ENCODE measurements at places on chromosomes 11 and 22.

- DNase-seq: no peak
These were observed 542 bp downstream of the GCAT start for GRCh38 chr22:37808294-37808657.

DNA sequence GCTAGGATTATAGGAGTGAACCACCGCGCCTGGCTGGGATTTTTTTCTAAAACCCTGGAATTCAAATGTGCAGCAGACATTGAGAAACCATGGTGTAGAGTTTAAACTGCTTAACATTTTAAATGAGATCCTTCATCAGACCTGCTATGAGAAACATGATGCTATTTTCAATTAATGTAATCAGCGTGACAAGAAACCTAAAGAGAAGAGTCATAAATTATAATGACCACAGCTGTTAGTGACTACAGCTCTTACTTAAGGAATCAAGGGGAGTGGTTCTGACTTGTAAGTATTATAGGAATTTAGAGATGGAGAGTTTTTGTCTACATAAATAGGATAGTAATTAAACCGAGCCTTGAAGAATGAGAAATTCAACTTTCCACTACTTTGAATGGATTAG is 170.6 kb downstream of the BARX2 start:
- DNase-seq: no peak

DNA sequence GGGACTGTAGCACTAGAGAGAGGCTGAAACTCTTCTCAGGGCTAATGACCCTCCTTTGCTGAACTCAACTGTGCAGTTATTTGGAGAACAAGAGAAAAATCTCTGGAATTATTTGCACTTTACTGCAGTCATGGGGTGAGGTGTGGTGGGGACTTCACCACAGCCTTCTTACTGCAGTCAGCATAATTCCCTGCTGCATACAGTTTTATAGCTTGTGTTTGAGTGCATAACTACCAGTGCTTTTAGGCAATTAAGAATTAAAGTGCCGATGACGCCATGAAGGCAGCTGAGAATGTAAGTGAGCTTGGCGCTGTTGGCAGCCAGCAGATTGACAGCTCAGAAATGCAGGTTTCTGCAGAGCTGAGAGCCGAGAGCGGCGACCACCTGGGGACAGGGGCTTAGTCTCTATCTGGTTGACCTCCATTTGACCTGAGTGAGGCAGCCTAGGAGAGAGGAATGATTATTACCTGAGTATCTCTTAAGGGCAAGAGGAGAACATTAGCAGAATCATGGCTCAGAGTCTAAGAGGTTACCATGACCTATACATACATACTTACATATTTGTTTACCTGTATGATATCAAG is 830.0 kb downstream of the NTM start:
- DNase-seq: no peak

DNA sequence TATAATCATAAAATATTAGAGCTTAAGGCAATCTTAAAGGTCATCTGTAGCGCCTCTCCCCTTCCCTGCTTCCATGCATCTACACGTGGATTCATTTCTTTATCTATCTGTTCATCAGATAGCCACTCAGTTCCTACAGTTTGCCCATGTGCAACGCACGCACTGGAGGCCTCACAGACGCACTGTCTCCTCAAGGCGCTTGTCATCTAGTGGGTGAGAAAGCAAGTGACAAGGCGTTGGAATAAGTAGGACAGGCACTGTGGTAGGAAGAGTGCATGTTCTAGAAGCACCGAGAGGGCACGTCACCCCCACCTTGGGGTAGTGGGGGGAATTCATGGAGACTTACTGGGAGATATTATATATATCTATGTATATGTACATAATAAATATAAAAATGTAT is 20.8 kb upstream of the JAM3 start:
- DNase-seq: no peak

DNA sequence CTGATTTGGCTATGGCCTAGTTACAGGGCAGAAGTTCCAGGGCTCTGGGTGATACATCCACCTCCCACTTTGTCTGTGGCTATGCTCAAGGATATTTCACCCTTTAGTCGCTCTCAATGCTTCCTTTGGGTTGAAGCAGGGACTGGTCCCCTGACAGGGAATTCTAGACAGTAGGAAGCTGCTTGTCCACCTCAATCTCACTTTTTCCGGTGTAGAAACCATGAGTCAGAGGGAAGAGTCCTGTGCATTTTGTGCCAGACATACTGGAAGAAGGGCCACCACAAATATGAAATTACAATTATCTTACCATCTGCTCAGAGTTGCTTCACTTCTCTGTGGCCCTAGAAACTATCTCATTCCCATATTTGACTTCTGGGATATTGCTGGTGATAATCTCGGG is 413.7 kb upstream of the FAT3 start:
- no peak for DNase-seq

DNA sequence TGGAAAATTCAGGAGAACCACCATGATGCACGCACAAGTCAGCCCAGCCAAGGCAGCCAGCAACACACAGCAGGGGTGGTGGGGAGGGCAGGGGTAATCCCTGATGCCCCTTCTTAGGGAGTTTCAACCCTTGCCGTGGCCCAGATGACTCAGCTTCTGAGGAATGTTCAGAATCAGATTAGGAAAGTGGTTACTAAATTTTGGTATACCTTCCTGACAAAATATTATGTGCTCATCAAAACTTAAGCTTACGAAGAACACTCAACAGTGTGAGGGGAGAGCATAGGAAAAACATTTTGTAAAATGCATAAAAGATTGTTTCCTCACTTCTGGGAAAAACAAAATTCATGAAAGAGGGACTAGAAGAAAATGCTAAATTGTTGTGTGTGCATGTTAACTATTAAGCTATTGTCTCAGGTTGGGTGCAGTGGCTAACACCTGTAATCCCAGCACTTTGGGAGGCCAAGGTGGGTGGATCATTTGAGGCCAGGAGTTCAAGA is 32.1 kb downstream of the SERPIND1 start:
- DNase-seq: no peak

GRCh38 chr11:59501931-59502330 is 1.4 kb upstream of the OR4D11 start:
- DNase-seq: no peak

DNA sequence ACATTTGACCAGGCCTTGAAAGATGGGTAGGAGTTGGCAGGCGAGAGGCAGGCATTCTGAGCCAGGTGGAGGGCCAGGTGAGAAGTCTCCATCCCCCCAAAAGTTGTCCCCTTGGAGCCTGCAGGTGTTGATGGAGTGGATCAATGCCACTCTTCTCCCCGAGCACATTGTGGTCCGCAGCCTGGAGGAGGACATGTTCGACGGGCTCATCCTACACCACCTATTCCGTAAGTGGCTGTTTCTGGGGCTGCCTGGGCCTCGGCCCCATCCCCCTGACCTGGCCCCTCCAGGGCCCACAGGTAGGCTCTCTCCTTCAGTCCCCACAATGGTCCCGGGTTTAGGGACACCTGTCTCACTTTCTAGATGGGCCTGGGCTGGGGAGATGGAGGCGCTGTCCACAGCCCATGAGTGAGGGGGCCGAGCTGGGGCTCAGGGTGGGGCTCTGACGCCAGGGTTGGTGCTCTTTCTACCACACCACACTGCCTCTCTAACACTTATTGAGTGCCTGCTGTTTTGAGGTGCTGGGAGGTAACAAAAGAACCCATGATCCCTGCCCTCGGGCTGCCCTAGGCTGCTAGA is 7.0 kb downstream of the PARVG start:
- DNase-seq: no peak

DNA sequence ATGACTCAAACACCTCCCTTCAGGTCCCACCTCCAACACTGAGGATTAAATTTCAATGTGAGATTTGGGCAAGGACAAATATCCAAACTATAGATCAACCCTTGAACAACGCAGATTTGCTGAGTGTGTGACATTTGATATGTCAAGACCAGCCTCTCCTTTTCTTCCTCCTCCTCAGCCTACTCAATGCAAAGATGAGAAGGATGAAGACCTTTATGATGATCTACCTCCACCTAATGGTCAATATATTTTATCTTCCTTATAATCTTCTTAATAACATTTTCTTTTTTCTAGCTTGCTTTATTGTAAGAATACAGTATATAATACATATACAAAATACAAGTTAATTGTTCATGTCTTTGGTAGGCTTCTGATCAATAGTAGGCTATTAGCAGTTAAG is 67.5 kb upstream of the MPPED2 start:
- DNase-seq: no peak

GRCh38 chr11:14764579-14765527 is 121.2 kb downstream of the PDE3B start:
- DNase-seq: no peak

DNA sequence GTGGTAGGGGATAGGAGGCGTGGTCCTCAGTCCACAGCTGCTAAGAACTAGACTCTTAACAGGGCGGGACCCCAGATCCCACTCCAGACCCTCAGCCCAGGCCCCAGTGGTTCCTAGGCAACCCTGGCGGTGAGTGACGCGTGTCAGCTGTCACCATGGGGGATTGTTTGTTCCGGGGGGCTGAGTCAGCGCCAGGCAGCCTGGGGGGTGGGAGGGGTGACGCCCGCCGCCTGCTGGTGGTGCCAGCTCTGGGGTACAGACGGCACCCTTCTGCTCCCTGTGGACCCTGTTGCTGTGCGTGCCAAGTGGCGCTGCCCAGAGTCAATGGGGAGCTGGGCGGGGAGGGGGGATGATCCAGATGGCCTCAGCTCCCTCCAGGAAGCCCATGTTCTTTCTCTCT is 2.5 kb downstream of the CNIH2 start:
- no peak for DNase-seq

GRCh38 chr11:44811841-44812448 is 85.2 kb downstream of the TSPAN18 start:
- no peak for DNase-seq

GRCh38 chr22:37751449-37752188 is 54.8 kb downstream of the TRIOBP start:
- DNase-seq: no peak

GRCh38 chr22:42766860-42767259 is 46.2 kb upstream of the A4GALT start:
- no peak for DNase-seq

- DNase-seq: no peak
These were observed 280.4 kb upstream of the CNTN5 start for GRCh38 chr11:98740321-98740720.

- no peak for DNase-seq
These were observed 178.4 kb upstream of the MTNR1B start for GRCh38 chr11:92790926-92791616.

DNA sequence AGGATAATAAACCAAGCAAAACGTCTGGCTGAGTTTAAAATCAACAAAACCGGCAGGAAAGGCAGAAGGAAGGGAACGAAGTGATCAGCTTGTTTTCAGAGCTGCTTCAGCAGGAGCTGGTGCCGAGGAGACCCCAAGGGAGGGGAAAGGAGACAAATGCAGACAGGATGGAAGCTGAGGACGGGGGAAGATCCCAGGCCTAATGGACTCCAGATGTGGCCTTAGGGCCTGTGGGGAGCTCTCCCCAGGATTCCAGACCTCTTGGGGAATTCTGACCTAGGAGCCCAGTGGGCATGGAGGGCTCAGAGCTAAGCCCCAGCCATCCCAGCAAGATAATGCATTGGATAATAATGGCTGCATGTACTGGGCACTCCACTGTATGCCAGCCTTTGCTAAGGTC is 211.4 kb upstream of the NARS2 start:
- no peak for DNase-seq

GRCh38 chr11:64356498-64357411 is 2.2 kb upstream of the RPS6KA4 start:
- DNase-seq: no peak

- DNase-seq: no peak
These were observed 26.1 kb upstream of the CELSR1 start for GRCh38 chr22:46563381-46564083.

DNA sequence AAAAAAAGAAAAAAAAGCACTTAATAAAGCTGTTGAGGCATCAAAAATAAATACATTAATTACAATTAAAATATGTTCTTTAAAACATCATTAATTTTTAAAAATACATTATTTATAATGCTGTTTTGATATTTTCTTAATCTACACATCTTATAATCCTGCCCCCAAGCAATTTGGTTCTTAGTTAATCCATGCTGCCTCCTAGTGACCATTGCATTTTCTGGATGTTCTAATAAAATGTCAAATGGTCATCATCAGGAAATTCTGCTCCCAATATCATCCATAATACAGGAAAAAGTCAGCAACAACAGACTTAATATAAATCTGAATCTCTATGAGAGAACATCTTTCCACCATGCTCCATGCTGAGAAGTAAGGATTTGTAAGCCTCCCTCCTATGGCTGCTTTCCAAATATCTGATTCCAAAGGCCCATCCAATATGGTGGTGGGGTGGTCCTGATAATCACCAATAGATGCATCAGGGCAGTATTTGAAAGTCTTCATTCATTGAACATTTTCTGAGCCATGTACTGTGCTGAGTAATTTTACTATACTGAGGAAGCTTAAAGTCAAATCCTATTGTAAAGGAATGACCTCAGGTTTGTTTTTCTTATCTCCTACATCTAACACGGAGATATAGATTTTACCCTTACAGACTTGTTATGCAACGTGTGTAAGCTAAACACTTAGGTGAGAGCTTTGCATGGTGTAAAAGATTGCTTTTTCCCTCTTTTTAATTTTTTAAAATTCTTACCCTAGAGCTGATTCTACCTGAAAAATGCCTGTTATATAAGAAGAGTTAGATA is 124.7 kb upstream of the BMAL1 start:
- DNase-seq: no peak

DNA sequence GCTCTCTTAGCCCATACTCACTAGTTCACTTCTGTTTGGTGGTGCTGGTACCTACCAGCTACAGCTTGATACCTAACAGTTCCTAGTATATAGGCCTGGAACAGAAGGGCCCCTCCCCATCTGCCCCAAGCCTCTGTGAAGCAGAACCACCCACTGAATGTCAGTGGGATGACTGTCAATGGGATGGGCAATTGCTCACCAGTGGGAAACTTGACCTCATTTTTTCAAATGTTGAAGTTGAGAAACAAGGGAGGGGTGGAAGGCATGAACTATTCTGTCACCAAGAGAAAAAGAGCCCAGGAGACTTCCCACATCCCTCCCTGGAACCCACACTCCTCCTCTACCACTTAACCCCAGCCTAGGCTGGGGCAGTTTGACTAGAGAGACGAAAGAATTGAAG is at the start of gene NLRP10:
Gene NLRP10 (minus strand): TSS at position 62 of the 400 bp plus-strand sequence. CDS start 1,952 bp downstream, outside the sequence.
- DNase-seq: no peak

GRCh38 chr11:70594031-70594430 is 195.7 kb downstream of the CTTN start:
- DNase-seq: no peak

DNA sequence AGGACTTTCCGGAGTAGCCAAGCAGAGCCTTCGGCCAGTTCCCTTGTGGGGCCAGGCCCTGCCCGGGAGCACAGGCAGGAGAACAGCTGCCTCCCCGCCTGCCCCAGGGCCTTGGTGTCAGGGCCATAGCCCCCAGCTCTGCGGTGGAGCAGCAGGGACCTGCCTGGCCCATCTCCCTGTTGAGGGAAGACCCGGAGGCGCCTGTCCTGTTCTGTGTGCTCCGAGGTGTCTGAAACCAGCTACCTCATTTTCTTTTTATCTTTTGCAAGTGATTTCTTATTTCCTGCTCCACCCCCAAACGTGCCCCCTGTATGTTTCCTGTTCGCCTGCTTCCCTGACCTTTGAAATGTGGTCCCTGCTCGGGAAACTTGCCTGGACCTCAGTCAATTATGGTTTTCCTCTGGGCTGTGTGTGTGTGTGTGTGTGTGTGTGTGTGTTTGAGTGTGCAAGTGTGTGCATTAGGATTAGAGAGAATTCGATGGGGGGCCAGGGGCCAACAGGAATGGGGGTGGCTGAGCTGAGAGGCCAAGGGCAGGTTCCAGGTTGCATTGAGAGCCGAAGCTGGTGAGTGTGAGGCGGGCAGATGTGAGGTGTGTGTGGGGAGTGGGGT is 19.1 kb downstream of the LRP5 start:
- DNase-seq: no peak
